ENCODE measurements at places on chromosomes 2 and 18. TPM values are rescaled to one million over a fixed set of nuclear protein-coding genes. Genes with fewer than 3 reads are reported as not detected.

GRCh38 chr2:73830871-73831401 lies 2.2 kb downstream of the STAMBP start:
- DNase-seq, result peak; percentile 25

DNA sequence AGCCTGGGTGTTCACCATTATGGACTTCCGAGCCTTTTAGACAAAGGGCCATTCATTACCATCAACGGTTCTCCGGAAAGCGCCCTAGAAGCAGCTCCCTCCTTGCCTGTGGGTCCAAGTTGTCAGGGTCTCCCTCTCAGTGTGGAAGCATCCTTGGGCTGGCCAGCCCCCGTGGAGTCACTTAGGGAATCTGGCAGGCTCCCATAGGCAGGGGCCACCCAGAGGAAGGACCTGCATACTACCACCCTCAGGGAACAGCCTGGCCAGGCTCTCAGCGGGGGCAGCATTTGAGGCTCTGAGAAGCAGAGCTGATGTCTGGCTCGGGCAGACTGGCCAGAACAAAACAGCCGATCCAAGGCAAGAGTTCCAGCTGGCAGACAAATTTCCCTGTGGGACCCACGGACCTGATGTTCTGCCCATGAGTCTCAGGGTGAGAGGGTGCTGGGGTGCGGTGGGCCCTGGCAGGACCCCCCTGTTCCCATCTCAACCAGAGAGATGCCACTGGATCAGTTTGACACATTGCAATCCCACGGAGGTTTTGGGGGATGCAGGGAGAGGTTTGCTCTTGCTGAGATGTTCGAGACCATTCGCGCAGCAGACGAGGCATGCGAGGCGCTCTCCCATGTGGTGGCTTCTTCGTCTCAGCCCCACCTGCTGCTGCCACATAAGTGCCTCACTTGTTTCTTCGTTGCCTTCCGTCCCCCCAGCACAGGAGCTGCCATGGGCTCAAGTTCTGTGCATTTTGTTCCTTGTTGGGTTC lies 56.9 kb downstream of the ACKR3 start:
- no peak for DNase-seq

- no peak for DNase-seq
Observed at GRCh38 chr2:428591-428990, 140.7 kb upstream of the ALKAL2 start.

DNA sequence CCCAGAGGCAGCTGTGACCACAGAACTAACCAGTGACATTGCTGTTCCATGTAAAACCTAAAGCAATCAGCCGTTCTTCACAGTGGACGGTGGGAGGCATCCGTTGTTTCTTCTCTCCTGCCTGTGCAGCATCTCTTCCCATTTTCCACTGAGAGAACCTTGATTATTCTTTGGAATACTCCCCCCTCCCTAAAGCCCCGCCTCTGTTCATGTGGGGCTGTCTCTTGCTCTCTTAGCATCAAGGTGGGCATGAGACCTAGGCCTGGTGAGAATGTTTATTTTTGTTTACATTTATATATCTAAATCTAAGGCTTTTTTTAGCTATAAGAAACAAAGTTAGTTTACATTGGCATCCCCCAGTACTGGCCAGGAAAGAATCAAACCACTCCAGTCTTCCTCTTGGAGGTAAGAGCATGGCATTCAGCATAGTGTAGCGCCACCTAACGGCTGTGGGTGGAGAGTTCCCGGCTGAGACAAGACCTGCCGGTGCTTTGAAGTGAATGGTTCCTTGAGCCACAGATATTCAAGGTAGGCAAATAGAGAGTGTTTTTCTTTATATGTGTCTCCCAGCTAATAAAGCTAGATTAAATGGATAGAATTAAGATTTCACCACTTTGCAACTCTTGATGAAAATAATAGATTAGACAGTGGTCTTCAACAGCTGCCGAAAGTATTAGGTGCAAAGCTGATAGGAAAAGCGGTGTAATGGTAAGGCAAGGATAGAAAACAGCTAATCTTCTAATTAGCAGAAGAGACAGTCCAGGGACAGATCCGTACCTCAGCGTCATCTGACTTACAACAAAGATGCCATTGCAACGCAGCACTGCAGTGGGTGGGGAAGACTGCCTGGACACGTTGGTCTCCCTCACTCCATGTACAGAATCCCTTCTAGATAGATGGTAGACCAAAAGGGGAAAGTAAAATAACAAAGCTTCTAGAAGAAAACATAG lies 219.6 kb upstream of the RAB12 start:
- peak; percentile 91 for DNase-seq

Gene PUM2
- 48.0 TPM for total RNA-seq

- no peak for DNase-seq
Observed at GRCh38 chr2:105999211-105999989, 194.7 kb downstream of the UXS1 start.

DNA sequence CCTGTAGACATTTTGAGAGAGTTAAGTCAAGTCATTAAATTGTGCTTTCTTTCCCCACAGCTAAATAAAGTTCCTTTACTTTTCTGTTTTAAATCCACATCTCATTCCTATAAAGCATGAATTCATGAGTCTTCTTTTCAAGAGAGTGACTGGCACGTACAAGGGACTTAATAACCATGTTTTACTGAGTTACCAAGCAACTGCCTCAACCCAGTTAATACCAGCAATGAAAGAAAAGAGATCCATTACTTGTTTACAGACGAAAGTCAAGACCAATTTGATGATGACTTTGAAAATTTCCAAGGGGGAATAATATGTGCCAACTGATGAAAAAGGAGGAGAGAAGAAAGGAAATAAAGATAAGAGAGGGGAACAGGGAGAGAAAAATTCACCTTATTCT lies 1082.5 kb upstream of the GYPC start:
- no peak for DNase-seq

DNA sequence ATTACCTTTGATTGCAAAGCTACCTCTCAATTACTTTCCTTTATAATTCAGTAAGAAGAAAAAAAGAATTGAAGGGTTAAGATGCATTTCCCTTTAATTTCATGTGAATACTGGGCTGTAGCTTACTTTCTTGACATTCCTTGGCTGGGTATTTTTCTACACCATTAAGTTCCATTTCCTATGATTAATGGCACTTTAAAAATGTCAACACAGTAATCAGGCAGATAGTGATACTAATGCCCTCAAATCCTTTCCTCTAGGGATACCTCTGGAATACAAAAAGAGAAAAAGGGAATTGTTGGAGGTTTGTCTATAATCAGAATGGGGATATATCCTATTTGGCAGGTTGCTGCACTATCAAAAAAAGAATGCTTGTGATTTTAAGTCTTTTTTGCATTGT lies 216.9 kb downstream of the SRBD1 start:
- peak; percentile 30 for DNase-seq

Gene CAB39
- 97.2 TPM for total RNA-seq

DNA sequence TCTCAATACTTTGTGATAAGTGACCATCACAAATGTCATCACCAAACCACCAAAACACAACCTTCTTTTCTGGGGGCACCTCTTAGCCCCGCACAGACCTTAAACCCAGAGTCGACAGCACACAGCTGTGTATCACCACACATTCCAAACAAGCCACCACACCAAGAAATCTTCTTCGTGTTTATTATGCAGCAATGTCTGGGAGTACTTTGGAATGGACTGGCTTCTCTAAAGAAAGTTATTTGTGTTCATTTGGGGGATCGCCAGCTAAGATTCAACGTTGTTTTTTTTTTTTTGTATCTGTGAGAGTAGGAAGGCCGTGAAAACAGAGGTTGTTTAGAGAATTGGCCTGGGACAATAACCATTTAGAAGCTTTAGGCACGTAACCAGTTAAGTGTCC lies 1.1 kb upstream of the MTA3 start:
- no peak for DNase-seq

DNA sequence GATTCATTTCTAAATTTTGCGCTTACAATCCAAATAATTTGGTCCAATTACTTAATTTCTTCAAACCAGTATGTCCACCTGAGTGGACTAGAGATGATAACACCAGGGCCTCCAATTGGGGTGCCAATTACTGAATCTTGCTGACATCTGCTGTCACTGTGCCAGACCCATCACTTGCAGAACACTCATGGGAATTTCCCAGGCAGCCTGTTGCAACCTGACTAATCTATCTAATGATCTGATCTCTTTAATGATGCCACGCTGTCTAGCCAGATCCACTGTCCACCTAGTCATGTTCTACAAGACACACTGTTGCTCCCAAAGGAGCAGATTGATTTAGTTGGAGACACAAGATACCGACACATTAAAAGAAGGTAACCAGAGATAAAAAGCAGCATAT lies 11.8 kb upstream of the LRP1B start:
- no peak for DNase-seq

Gene SCN3A
- 12.0 TPM for total RNA-seq

- no peak for DNase-seq
Observed at GRCh38 chr2:47109007-47109375, 46.1 kb downstream of the STPG4 start.

- no peak for DNase-seq
Observed at GRCh38 chr2:29616569-29616968, 304.8 kb downstream of the ALK start.

DNA sequence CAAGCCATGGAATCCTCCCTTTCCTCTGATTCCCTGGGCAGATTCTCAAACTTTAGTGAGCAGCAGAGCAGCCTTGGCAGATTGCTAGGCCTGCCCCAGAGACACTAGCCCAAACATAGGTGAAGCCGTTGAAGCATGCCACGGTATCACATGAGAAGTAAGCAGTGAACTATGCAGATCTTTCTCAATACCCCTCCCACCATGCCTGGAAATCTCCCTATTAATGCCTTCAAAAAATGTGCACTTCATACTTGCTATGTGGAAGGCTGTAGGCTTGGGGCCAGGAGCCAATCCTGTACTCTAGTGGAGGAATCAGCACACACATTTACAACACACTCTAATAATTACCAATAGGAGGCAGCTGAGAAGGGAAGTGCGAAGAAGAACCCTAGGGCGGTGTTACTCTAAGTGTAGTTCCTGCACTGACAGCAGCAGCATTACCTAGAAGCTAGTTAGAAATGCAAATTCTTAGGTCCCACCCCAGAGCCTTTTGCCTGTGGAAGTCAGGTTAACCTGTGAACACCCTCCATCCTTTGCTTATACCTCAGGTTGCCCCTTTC lies 305.1 kb upstream of the SPRED2 start:
- no peak for DNase-seq

- no peak for DNase-seq
Observed at GRCh38 chr2:160347269-160347863, 146.2 kb downstream of the RBMS1 start.

Gene SATB2
- 0.85 TPM for total RNA-seq

GRCh38 chr2:159209341-159210306 lies 76.9 kb downstream of the WDSUB1 start:
- no peak for DNase-seq

GRCh38 chr2:201628545-201628944 lies 14.8 kb downstream of the TMEM237 start:
- DNase-seq, result no peak

Gene ABCB11
- total RNA-seq, result under 0.01 TPM

Gene CREG2
- 1.4 TPM for total RNA-seq

GRCh38 chr2:7692657-7693161 lies 775.5 kb downstream of the RNF144A start:
- DNase-seq, result no peak

- DNase-seq, result no peak
Observed at GRCh38 chr2:86648681-86649080, 25.0 kb upstream of the RNF103 start.

DNA sequence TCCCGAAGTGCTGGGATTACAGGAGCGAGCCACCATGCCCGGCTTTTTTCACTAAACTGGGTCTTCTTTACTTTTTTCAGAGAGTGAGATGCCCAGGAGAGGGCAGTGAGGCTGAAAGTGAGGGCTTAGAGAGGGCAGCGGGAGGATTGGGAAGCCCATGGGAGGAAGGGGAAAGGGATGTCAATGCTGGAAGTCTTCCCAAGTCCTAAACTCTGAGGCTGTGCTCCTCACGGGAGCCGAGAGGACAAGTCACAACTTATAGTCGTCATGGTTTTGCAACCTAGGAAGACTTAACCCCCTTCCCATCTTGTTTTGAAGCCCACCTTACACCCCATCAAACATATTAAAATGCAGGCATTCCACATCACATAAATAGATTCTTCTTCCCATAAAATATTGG lies 15.1 kb upstream of the MEP1B start:
- DNase-seq, result no peak

GRCh38 chr2:213220967-213221603 lies 63.2 kb upstream of the SPAG16 start:
- DNase-seq, result no peak

Gene BCL11A
- total RNA-seq, result under 0.01 TPM

Gene VAPA
- total RNA-seq, result 261 TPM

GRCh38 chr2:96114546-96114902 lies 1.8 kb downstream of the ADRA2B start:
- no peak for DNase-seq

GRCh38 chr2:160367887-160368286 lies 125.7 kb downstream of the RBMS1 start:
- DNase-seq, result no peak

Gene ITGB6
- total RNA-seq, result 0.85 TPM

GRCh38 chr2:134319596-134320254 lies 65.9 kb downstream of the MGAT5 start:
- DNase-seq, result no peak

GRCh38 chr2:186399082-186399644 lies 86.9 kb upstream of the ZC3H15 start:
- no peak for DNase-seq

GRCh38 chr2:237581326-237581725 lies 9.2 kb downstream of the RAB17 start:
- no peak for DNase-seq

- DNase-seq, result no peak
Observed at GRCh38 chr2:223602972-223603371, 811 bp upstream of the SCG2 start.

- no peak for DNase-seq
Observed at GRCh38 chr2:181957668-181958067, 28.0 kb upstream of the PPP1R1C start.

Gene SLC23A3
- 1.3 TPM for total RNA-seq

GRCh38 chr18:48454261-48454757 lies 45.1 kb upstream of the ZBTB7C start:
- DNase-seq, result no peak

GRCh38 chr2:231161877-231162329 lies 36.5 kb upstream of the ARMC9 start:
- DNase-seq, result peak; percentile 85

- peak; percentile 85 for DNase-seq
Observed at GRCh38 chr2:72150157-72150860, 2.6 kb upstream of the CYP26B1 start.

DNA sequence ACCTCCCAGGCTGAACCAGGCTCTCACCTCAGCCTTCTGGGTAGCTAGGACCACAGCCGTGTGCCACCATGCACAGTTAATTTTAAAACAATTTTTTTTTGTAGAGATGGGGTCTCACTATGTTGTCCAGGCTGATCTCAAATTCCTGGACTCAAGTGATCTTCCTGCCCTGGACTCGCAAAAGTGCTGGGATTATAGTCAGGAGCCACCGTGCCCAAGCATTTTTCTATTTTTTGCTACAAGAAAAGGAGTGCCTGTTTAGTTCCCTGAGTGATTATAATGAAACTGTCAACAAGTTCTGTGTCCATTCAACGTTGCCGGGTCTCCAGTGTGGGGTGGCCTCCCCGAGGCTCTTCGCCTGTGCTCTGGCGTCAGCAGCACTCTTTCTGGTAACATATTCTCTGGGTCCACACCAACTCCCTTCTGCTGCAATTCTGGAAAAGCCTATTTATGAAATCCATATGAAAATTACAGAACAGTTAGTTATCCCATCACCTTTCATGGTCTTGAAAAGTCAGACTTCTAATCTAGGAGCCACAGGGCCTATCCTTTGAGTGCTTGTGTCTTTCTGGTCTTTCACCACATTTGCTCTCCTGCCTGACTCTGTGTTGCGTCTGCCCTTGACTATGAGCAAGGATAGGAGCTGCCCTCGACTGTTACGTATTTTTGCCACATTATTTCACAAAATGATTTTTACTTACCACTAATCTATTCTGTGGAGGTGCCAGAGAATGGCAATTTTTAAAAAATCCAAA lies 172.7 kb downstream of the SOCS6 start:
- DNase-seq, result no peak

- no peak for DNase-seq
Observed at GRCh38 chr2:227828477-227828912, 14.9 kb downstream of the CCL20 start.
